ENCODE measurements at places on chromosomes 2 and 18.
A peak's percentile ranks its signal among the peaks of the same experiment; 100 is the strongest.

DNA sequence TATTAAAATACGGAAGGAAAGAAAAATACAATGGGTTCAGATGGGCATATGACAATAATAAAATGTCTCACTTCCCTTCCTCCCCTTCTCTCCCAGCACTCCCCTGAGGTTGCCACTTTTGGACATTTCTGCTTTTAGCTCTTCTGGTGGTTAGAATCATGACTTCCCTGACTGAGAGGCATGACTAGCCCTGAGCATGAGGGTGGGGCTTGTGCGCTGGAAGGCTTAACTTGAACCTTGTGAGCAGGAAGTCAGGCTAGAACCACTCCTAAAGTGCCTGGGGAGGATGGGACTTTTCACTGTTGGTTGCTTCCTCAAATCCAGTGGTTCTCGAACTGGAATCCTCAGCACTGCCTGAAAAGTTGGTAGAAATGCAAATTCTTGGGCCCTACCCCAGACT is 19.7 kb upstream of the ARHGAP25 start:
- no peak for DNase-seq

GRCh38 chr2:105076121-105076520 is 38.3 kb downstream of the MRPS9 start:
- DNase-seq = no peak

- no peak for DNase-seq
Observed at GRCh38 chr2:198375083-198375410, 570.7 kb downstream of the PLCL1 start.

DNA sequence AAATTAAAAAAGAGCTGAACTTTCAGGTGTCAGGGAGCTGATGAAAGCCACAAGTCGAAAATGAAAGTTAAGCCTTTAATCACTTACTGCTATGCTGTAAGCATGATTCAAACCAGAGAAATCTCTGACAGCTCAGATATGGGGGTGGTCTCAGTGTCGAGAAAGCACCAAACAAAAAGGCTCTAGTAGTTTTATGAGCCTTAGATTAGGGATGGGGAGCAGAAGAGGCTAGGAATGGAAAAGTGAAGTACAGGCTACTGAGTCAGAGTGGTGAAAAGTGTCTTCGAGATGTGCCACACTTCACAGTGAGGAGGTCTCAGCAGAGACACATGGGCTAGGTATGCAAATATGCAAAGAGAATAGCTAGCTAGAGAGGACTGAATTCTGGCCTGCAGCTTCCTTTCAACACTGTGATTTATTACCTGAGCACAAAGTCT is 482.2 kb downstream of the SPAG16 start:
- DNase-seq = peak; percentile 41

- DNase-seq = peak; percentile 70
Observed at GRCh38 chr2:160392201-160392600, 101.4 kb downstream of the RBMS1 start.
